ENCODE measurements at places on chromosomes 13 and 19. TPM values are rescaled to one million over a fixed set of nuclear protein-coding genes. Genes with fewer than 3 reads are reported as not detected.

- DNase-seq, result no peak
Observed at GRCh38 chr13:35817642-35818607, 313.3 kb downstream of the DCLK1 start.

DNA sequence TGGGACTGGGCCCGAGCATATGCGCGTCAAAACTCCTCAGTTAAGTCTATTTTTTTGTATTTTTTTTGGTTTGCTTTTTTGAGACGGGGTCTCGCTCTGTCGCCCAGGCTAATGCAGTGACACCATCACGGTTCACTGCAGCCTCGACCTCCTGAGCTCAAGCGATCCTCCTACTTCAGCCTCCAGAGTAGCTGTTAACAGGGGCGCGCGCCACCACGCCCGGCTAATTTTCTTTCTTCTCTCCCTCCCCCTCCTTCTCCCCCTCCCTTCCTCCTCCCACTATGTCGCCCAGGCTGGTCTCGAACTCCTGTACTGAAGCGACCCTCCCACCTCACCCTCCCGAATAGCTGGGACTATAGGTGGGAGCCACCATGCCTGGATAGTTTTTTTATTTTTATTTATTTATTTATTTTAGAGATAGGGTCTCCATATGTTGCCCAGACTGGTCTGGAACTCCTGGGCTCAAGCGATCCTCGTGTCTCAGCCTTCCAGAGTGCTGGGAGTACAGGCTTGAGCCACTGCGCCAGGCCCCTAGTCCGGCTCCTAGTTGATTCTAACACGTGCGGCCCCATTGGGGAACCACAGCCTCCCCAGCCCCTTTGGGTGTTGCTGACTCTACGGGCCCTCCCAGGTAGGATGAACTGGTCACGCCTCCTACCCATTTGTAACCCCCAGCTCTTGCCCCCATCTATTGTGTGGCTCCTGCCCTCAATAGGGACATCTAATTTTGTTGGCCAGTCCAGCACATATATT lies 806 bp upstream of the ZNF837 start:
- no peak for DNase-seq

GRCh38 chr13:49063497-49063896 lies 87.8 kb downstream of the FNDC3A start:
- DNase-seq, result no peak

- no peak for DNase-seq
Observed at GRCh38 chr13:41962994-41963393, 2.1 kb upstream of the VWA8 start.

GRCh38 chr13:112892426-112893206 lies 76.4 kb upstream of the MCF2L start:
- no peak for DNase-seq

GRCh38 chr19:45793876-45794275 lies 1.2 kb upstream of the DMWD start:
- DNase-seq, result no peak

CYP2A6 gene
- total RNA-seq, result not detected

- DNase-seq, result peak; percentile 46
Observed at GRCh38 chr19:53057904-53058580, 13.5 kb downstream of the ERVV-2 start.

TYROBP gene
- total RNA-seq, result 26.2 TPM

WDR62 gene
- 17.7 TPM for total RNA-seq

ZNF134 gene
- total RNA-seq, result 13.3 TPM

- DNase-seq, result peak; percentile 18
Observed at GRCh38 chr19:1027650-1028061, 1.2 kb downstream of the CNN2 start.

- no peak for DNase-seq
Observed at GRCh38 chr19:45995715-45996385, 583 bp downstream of the CCDC61 start.

DNA sequence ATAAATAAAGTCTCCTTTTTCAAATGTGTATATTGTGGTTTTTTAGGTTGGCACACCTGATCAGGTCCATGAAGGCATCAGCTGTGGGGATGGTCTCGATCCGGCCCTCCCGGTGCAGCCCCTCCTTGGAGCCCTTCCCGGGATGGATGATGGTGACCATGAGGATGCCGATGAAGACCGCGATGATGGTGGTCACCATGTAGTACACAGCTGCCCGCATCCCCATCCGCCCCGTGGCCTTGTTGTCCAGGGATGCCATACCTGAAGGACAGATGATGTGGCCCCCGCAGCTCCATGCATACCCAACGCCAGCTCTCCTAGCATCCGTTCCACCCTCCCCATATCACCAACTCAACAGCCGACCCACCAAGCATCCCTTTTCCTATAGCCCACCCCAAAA lies 11.4 kb downstream of the SLC1A6 start:
- no peak for DNase-seq

- no peak for DNase-seq
Observed at GRCh38 chr13:75704194-75704926, 68.2 kb downstream of the LMO7 start.

Data from left ventricle myocardium inferior (tissue), 1 donor.